ENCODE measurements at places on chromosomes 11 and 22.
A peak's percentile ranks its signal among the peaks of the same experiment; 100 is the strongest.

- no peak for DNase-seq
Measured at GRCh38 chr11:10298342-10298741, 4.3 kb upstream of the SBF2 start.

DNA sequence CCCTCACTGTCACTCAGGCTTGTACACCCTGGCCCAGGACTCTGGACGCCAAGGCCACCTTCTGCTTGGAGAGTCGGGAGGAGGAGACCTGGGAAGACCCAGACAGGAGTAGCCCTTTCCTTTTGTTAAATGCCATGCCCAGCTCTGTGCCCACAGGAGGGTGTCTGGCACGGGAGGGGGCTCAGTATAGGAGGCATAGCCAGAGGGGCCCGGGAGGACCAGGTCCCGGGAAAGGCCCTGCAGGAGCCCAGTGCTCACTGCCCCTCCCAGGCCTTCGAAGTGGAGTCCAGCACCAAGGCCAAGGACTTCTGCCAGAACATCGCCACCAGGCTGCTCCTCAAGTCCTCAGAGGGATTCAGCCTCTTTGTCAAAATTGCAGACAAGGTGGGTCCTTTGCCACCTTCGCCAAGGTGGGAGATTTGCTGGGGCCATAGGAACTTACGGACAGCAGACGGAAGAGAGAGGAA is 79.0 kb downstream of the MYO7A start:
- DNase-seq, result no peak

DNA sequence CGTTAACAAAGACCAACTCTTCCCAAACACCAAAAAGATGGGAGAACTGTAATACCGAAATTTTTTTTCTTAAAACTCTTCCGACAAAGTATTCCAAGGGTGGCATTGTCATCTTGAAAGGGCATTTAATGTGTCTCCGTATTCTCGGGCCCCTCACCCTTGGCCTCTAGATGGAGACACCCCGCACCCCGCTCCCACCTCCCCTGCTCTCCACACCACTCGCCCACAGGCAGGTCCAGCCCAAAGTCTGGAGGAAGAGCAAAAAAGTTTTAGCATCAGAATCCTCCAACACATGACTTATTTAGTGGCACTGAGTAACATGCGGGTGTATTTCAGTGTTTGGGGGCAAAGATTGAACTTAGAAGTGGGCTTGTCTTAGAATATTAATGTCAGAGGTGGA is 20.7 kb downstream of the SPATA19 start:
- no peak for DNase-seq

DNA sequence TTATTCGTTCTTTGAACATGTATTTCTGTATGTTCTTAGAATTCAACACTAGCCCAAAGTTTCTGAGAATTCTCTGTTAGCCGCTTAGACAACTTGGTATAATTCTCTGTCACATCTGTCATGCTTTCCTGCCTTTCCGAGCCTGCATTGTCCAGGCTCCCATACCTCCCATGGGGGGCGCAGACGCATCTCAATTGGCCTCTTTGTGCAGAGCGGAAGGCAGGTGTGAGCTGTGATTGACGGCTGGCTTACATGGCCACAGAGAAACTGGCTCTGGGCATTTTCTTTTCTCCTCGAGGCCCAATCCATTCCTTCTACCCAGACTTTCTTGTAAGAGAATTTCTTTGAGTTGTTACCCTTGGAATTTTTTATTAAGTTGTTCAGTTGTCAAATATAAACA is 132.7 kb upstream of the SESN3 start:
- DNase-seq, result no peak

GRCh38 chr11:8685820-8686219 is 3.2 kb downstream of the RPL27A start:
- DNase-seq, result no peak

GRCh38 chr11:22752908-22753310 is 76.7 kb downstream of the SVIP start:
- no peak for DNase-seq

DNA sequence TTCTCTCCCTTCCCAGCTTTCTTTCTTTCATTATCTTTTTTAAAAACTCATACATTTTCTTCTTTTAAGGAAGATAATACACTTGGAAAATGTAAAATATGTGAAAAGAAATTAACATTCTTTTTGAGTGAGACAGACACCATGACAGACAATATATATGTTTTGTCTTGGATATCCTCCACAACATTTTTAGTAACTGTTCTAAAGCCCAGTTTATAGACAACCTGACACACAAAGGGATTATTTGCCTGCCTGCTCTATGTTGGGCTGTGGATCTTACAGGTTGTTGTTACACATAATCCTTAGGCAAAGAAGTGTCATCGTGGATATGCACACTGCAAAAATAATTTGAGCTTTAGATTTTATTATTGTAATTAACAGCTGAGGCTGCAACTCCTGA is 301.4 kb upstream of the PDGFD start:
- no peak for DNase-seq

DNA sequence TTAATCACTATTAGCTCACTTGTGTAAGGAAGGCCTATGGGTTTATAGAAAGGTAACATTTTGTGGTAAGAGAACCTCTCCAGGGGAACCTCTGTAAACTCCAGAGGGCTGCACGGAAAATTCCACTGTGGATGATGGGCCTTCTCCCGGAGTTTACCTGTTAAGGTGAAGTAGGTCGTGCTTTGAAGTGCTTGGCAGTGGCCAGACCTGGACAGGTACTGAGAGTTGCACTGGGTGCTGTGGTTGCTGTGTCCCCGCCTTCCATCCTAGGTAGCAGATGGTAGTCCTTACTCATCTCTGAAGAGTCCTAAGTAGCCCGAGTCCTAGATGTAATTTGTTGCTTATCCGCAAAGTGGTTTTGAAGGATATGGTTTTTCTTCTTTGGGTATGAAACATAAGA is 133.4 kb downstream of the TEAD1 start:
- DNase-seq, result no peak

DNA sequence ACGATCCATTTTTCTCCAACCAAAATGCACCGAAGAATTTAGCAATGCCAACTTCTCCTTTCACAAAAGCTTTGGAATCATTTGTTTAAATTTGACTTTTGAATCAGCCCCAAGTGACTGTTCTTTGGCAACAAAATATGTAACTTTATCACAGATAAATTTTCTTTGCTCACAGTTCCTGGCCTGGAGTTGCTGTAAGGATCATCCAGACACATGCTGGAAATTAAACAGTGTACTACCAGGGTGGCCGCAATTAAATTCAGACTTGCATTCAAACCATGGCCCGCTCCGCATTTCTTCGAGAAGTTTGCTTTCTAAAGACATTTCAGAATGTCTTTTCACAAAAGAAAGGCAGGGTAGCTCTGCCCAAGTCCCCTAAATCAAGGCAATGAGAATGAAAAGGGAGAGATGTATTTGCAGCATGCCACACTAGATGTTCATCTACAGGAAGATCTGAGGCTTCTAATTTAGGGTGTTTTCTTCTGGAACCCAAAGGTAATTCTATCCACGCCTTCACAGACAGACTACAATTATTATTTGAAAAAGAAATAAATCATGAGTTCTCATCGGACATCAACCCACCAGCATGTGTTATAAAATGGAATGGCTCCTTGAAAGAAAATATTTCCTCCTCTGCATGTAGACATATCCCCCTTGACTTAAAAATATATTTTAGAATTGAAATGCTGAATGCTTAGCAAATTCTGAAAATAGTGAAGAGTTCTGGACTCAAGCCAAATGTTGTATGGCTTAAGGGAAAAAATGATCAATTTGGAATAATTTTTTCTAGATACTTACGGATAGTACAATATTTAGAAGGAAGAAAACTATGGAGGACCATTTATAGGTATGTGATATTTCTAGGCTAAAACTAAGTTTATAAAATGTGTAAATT is 189.7 kb upstream of the BLID start:
- DNase-seq, result no peak

- no peak for DNase-seq
Measured at GRCh38 chr11:125618383-125618782, 6.6 kb upstream of the CHEK1 start.

DNA sequence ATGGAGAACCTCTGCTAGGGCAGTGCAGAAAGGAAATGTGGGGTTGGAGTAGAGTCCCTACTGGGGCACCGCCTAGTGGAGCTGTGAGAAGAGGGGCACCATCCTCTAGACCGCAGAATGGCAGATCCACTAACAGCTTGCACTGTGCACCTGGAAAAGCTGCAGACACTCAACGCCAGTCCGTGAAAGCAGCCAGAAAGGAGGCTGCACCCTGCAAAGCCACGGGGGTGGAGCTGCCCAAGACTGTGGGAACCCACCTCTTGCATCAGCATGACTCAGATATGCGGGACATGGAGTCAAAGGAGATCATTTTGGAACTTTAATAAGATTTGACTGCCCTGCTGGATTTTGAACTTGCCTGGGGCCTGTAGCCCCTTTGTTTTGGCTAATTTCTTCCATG is 8.7 kb downstream of the TSKU start:
- DNase-seq, result peak; percentile 9

DNA sequence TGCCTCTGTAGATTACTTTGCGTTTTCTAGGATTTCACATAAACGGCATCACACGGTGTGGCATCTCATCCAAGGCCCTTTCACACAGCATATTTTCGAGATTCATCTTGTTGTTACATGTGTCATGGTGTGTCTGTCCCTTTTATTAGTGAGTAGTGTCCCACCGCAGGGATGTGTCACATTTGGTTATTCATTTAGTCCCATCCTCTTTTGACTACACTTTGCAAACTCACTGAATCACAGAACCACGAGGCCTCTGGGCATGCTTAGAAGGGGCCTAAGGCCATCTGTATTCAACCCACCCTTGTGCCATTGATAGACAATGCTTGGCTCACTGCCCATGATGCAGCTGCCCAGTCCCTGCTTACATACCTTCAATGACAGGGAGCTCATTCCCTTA is 4.2 kb upstream of the RAC2 start:
- DNase-seq, result no peak

DNA sequence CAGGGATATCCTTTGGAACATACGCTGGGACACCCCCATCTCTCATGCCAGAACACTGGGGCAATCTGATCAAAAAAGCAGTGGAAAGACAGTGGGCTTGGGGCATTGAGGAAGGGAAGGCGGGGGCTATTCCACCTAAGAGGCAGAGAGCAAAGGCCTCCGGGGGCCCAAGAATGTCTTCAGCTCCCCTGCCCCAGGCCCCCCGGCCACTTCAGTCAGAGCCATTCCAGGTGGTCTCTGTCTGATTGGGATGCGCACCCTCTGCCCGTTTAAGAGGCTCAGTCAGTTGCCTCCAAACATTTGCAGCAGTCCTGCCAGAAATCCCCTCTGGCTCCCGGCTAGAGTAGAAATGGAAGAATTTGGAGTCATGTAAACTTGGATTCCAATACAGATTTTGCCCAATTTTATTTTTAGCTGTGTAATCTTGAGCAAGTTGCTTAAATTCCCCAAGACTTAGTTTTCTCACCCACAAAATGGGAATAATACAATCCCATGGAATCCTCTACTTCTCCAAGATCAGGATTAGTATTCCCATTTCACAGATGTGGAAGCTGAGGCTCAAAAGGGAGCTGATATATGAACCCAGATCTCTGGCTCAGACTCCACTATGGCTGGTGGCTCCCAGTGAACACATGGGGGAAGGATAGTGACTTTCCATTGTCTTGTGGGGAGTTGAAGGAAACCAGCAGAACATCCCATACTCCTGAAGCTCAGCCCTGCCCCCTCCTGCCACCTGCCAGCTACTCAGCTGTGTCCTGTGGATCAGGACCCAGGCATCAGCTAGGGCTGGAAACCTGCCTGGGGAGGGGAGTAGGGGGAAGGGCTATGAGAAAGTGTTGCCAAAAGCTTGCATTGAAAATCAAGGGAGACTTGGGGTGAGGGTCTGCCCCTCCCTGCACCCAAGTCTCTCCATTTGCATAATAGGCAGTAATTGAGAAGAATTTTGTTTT is 6.1 kb upstream of the WNT11 start:
- no peak for DNase-seq

DNA sequence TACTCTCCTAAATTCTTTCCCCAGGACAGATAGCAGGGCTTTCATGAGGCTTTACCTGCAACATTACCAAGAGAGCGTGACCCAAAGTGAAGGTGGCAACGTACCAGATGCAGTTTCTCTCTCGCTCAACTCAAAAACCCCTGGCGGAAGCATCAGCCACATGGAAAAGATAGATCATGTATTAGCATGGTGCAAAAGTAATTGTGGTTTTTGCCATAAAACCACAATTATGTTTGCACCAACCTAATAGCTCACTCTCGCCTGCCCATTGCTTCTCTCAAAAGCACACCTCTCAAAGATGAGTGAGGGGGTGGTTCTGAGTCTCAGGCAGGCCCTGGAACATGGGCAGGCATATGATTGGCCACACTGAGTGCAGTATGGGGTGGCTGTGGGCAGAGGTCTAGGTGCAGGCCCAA is 7.0 kb downstream of the MS4A6A start:
- no peak for DNase-seq

DNA sequence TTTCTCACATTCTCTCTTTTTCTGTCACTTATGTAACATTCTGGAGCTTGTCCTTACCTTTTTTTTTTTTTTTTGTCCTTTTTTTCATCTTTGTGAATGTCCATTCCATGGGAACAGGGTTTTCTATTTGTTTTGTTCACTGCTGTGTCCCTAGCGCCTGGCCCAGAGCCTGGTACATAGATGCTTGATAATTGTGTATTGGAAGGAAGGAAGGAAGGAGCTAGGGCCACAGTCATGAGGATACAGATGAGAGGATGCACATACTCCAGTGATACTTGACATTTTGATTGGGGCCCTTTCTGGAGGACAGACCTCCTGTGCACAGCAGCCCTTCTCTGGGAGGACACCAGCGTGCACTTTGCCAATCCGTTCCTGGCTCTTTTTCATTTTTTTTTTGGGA is 68.9 kb downstream of the KIAA1671 start:
- no peak for DNase-seq

- no peak for DNase-seq
Measured at GRCh38 chr11:71241721-71242259, 10.6 kb downstream of the SHANK2 start.

DNA sequence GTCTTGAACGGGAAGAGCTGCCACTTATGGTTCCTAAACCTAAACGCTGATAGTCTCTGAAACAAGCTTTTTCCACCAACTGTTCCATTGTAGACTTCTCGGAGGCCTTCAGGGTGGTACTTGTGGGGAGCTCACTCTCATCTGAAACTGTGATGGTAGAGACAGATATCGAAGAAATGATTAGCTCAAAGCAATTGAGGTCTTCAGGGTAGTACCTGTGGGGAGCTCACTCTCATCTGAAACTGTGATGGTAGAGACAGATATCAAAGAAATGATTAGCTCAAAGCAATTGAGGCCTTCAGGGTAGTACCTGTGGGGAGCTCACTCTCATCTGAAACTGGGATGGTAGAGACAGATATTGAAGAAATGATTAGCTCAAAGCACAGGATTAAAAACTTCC is 175.7 kb downstream of the SWAP70 start:
- no peak for DNase-seq

DNA sequence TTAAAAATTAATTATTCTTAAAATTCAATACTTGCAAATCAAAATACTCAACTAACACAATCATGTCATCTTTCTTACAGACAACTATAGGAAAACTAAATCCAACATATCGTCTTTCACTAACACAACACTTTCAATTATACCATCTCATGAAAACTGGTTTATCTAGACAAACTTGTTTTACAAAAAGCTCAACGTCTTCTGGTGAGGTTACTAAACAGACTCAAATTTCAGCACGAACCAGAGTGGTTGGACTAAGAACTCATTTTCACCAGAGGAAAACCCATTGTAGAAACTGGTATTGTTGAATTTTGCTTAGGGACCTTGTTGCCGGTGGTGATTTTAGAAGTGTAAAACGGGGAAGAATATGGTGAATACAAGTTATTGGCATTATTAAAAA is 52.2 kb downstream of the NUP98 start:
- DNase-seq, result no peak

- DNase-seq, result no peak
Measured at GRCh38 chr22:46536537-46537224, 739 bp downstream of the CELSR1 start.
